ENCODE measurements at places on chromosomes 12 and 14.
A peak's percentile ranks its signal among the peaks of the same experiment; 100 is the strongest.

DNA sequence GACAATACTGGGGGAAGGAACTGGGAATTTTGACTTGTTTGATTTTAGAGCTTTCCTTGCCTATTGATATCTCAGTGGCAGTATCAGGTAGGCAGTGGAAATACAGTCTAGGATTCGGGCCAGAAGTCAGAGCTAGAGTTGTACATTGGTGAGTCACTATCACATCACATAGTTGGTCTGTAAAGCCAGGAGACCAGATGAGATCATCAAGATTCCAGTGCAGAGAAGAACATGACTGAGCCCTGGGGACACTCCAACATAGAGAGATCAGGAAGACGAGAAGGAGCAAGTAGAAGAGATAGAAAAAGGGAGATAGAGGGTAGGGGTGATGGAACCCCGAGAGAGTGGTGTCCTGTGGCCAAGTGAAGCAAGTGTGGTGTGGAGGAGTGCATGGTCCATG, 46.6 kb upstream of the NR1H4 start:
- DNase-seq = no peak

DNA sequence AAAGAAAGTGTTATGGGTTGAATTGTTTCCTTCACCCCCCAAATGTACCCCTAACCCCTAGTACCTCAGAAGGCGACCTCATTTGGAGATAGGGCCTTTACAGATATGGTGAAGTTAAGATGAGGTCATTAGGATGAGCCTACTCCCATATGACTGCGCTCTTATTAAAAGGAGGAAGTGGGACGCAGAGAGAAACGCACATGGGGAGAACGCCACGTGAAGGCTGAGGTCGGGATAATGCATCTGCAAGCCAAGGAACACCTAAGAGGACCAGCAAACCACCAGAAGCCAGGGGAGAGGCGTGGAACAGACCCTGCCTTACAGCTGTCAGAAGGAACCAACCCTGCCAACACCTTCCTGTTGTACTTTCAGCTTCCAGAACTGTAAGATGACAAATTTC, 1.7 kb upstream of the NRIP2 start:
- DNase-seq = no peak

GRCh38 chr12:53097564-53098353, at the start of gene IGFBP6:
TSS of gene IGFBP6 (plus strand) at chr12:53097667. CDS start at chr12:53097718, 51 bp downstream.
- peak; percentile 92 for DNase-seq

GRCh38 chr12:104963757-104964156, 5.7 kb upstream of the SLC41A2 start:
- DNase-seq = no peak

GRCh38 chr12:57047981-57048380, 1.9 kb downstream of the MYO1A start:
- no peak for DNase-seq

DNA sequence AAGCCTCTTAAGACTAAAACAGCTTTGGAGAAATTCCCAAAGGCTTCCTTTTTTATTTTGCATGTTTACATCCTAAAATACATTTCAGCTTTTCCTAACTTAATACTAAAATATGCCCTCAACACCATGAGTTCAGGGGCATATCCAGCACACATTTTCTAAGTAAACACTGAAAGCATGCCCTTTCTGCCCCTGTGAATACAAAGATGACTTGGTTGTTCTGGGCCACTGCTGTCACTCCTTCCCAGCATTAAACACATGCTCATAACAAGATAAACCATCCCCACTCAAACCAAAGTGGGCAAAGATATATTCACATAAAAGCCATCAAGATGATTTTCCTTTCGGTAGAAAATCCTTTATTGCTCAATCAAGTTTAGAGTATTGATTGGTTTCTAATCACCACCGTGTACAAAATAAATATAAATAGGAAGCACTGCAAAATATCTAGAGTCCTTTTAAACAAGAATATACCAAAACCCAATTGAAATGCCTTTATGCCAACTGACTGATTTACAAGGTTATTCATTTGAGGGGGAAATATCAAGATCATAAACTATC, 1.9 kb downstream of the CCNB1IP1 start:
- DNase-seq = no peak

GRCh38 chr12:63124778-63125177, 26.2 kb downstream of the AVPR1A start:
- no peak for DNase-seq

GRCh38 chr12:47110718-47111391, 31.1 kb upstream of the AMIGO2 start:
- DNase-seq = no peak

- no peak for DNase-seq
Measured at GRCh38 chr14:99128185-99128584, 143.8 kb downstream of the BCL11B start.

- DNase-seq = no peak
Measured at GRCh38 chr12:107058190-107058589, 35.2 kb downstream of the CRY1 start.

- DNase-seq = no peak
Measured at GRCh38 chr12:40144023-40144422, 38.1 kb upstream of the SLC2A13 start.

GRCh38 chr12:130969223-130969622, 15.5 kb downstream of the ADGRD1 start:
- DNase-seq = no peak

- no peak for DNase-seq
Measured at GRCh38 chr12:124752437-124753227, 111.0 kb downstream of the SCARB1 start.

DNA sequence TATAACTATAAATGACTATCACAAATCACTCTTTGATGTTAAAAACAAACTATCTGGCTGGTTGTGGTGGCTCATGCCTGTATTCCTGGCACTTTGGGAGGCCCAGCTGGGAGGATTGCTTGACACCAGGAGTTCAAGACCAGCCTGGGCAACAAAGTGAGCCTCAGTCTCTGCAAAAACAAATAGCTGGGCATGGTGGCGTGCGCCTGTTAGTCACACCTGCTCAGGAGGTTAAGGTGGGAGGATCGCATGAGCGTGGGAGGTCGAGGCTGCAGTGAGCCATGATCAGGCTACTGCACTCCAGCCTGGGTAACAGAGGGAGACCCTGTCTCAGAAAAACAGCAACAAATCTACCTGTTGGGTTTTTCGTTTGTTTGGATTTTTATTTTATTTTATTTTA, 5.4 kb downstream of the TXNRD1 start:
- no peak for DNase-seq

DNA sequence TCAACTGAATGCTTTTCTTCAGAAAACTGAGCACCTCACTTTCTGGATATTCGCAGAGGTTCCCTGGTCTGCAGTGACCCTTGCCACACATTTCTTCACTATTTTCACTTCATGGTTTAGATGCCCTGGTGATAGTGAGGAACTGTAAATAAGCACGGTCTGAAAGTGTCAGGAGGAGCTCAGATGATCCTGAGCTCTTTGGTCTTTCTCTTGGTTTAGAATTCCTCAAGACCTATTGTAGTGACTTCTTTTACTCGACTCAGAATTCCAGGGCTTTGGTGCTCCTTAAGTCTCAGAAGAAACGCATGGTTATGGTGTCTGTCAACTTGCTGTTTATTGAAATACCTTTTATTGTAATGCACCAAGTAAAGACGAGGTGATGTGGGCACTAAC, 84.0 kb downstream of the SAMD4A start:
- no peak for DNase-seq

GRCh38 chr12:69972136-69972535, 147.1 kb downstream of the MYRFL start:
- DNase-seq = no peak

- no peak for DNase-seq
Measured at GRCh38 chr12:121232163-121232562, 22.2 kb downstream of the P2RX4 start.

- no peak for DNase-seq
Measured at GRCh38 chr14:106393742-106394141, 867.4 kb downstream of the TMEM121 start.

GRCh38 chr12:76569685-76570604, 10.4 kb upstream of the OSBPL8 start:
- no peak for DNase-seq

DNA sequence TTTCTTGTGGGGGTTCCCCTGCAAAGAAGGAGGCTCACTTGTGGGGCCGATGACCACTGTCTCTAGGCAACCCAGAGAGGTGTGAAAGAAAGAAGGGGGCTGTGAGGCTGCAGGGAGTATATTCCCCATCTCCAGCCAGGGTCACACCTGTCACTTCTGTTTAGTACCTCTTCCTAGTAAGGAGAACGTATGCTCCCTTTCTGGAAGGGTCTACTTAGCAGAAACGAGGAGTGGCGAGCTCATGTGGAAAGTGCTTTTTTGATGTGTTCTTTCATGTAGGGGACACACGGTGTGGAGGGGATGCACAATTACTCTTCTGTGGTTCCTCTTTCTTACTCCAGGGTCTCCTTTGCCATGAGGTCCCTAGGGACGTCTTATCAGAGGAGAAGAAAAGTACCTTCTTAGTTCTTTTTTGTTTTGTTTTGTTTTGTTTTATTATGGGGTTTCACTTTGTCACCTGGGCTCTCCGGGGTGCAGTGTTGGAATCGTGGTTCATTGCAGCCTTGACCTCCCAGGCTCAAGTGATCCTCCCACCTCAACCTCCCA, 58.3 kb downstream of the PRKCH start:
- no peak for DNase-seq

DNA sequence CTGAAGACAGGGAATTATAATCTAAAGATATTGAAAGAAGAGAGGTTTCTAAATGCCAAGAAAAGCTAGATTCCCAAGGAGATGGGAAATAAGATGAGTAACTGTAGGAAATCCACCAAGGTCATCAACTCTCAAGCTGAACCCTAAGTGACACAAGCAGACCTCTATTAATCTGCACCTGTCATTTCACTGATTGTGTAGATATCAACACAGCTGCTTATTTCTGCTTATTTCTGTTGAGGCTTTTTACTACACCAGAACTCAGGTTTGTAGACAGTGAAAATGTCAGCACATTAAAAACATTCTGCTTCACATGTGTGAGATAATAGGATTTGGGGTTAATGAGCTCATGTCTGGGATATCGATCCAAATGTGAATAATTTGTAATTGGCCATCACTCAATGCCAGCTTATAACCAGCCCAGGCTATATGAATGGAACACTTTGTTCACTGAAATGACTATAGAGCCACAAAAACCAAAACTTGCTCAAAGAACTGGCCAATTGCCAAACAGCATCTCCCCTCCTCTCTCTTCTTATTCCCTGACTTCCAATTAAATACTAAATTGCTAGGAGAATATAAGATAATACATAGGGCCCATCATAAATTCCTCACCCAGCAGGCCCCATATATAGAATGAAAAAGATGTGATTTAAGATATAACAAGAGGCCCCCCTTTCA, 188.7 kb upstream of the ARID2 start:
- DNase-seq = no peak

- no peak for DNase-seq
Measured at GRCh38 chr12:97862072-97862471, 399.5 kb downstream of the RMST start.

GRCh38 chr12:6116471-6117021, 7.9 kb downstream of the VWF start:
- DNase-seq = peak; percentile 72

- DNase-seq = peak; percentile 65
Measured at GRCh38 chr12:7439579-7440505, 4.1 kb downstream of the CD163L1 start.

GRCh38 chr14:68370057-68370360, 422.9 kb downstream of the ZFP36L1 start:
- DNase-seq = no peak

GRCh38 chr12:20601668-20602280, 93.4 kb upstream of the SLCO1C1 start:
- DNase-seq = no peak

DNA sequence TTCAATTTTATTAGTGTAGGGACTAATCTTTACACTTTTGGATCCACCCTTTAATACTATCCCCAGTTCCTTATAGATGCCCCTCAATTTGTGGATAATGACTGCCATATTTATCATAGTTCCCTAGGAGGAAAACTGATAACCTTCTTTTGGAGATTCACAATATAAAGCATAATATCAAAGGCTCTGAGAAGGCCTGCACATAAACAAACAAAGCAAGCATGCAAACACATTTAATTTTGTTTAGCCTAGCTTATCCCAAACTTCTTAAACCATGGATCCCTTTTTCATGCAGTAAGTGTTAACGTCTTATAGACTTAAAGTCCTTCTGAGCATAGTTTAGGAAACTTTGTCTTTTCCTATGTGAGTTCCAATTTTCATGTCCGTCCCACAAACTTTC, 290.4 kb upstream of the TBX3 start:
- DNase-seq = no peak

DNA sequence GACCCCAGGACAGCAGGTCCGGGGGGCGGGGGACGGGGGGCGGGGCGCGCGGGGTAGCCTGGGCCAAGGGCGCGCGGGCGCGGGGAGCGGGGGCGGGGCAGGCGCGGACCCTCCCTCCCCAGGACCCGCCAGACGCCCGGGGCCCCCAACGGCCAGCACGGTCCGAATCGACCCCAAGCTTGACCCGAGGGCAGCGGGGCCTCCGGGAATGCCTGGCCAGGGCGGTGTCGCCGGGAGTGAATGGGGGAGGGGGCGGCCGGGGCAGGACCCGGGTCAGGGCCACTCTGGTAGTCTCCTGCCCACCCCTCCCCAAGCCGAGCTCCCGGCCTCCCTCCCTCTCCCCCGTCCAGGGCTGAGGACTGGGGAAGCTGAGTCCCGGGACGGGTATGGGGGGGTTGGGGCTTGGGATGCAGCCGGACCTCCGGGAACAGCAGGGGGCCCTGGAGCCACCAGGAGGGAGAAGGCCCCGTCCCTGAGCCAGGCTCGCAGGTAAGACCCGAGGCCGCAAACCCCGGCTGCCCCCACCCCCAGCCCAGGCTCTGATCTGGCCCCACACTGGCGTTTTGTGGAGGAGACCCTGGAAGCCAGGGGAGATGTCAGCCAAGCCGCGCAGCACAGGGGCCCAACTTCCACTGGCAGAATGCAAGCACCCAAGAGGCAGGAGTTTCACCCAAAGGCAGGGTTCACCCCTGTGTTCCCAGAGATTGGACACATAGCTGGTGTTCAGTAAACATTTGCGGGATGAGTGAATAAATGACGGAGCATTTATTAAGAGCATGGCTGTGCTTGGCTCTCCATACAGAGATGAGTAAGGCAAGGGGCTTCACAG, 545 bp upstream of the GALNT9 start:
- DNase-seq = no peak

All from right cardiac atrium (tissue), 5 donors.